ENCODE measurements at places on chromosomes 6 and 20. TPM values are rescaled to one million over a fixed set of nuclear protein-coding genes. Genes with fewer than 3 reads are reported as not detected.

GRCh38 chr6:89048985-89049384 lies 31.6 kb upstream of the PNRC1 start:
- DNase-seq: no peak

- no peak for DNase-seq
Measured at GRCh38 chr6:167937948-167938911, 59.2 kb upstream of the KIF25 start.

The CRIP3 gene
- total RNA-seq: not detected

The SLPI gene
- 1.5 TPM for total RNA-seq

GRCh38 chr20:15022921-15023320 lies 685.5 kb upstream of the FLRT3 start:
- no peak for DNase-seq

The OSER1 gene
- 72.4 TPM for total RNA-seq

The XKR7 gene
- 8.1 TPM for total RNA-seq

GRCh38 chr20:3753098-3753497 lies 14.5 kb downstream of the ADISSP start:
- DNase-seq: peak; percentile 38

- no peak for DNase-seq
Measured at GRCh38 chr20:59030911-59031563, 1.1 kb downstream of the ATP5F1E start.

GRCh38 chr6:132683543-132683942 lies 24.6 kb upstream of the TAAR1 start:
- no peak for DNase-seq

DNA sequence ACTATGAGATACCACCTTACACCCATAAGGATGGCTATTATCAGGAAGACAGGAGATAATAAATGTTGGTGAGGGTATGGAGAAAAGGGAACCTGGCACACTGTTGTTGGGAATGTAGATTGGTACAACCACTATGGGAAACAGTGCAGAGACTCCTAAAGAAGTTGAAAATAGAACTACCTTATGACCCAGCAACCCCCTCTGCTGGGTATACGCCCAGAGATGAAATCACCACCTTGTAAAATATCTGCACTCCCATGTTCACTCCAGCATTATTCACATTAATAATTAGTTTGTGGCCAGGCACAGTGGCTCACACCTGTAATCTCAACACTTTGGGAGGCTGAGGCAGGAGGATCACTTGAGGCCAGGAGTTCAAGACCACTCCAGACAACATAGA lies 26.8 kb downstream of the ZBTB9 start:
- no peak for DNase-seq
